Calu3 (cell line): ENCODE measurements at places on chromosomes 7 and 10. TPM values are rescaled to one million over a fixed set of nuclear protein-coding genes. Genes with fewer than 3 reads are reported as not detected.

GRCh38 chr7:129462420-129462819 lies 28.2 kb downstream of the STRIP2 start:
- no peak for DNase-seq

GRCh38 chr10:119131512-119132240 lies 27.8 kb downstream of the DENND10 start:
- no peak for DNase-seq

- no peak for DNase-seq
Observed at GRCh38 chr10:70784471-70784870, 706 bp downstream of the TBATA start.

DNA sequence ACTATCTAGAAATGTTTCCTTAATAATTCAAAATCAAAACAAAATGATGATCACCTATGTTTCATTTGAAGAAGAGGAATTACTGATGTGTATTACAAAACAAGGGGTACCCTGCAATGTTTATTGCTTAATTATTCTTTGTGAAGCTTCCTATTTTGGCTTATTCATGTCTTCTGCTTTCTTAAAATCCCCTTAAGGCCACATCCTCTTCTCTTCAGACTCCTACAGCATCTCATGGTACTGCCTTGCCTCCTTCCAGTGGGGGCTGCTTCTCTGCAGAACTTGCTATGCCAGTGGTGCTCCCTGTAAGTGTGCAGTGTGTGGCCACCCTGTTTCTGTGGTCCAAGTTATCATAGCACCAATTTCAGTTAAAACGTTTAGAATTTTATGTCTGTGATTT lies 35.0 kb downstream of the CCDC146 start:
- no peak for DNase-seq

- no peak for DNase-seq
Observed at GRCh38 chr10:132847416-132847777, 61.5 kb upstream of the NKX6-2 start.

GARIN1A gene
- 7.3 and 8.5 TPM in 2 replicates for total RNA-seq

TUBAL3 gene
- total RNA-seq = not detected in 2 replicates
